GM12892 (cell line): ENCODE measurements at places on chromosomes 16 and 17.

DNA sequence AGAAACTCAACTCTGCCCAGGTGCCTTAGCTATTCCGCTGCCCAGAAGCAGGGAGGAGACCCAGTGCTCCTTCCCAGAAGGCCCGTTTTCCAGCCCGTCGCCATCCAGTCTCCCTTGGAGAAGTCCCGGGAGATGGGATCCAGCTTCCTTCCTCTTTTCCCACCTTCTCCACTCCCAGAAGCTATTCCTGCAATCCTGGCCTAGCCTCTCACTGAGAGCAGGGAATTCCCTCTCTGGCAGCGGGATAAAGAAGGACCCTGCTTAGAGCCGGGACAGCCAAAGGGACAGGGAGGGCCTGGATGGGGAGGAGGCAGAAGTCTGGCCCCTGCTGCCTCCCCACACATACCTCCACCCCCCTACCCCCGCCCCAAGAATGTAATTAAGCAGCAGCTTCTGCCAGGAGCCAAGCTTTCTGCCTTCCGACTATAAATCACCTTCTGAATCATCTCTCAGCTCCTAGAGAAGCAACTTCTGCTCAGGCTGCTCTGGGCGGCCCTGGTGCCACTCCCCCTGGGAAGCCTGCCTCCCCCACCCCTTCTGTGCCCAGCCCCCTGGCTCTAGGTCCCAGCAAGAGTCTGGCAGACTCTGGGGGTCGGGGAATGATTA, 6.4 kb downstream of the WNT3 start:
- DNase-seq = no peak

- DNase-seq = no peak
Measured at GRCh38 chr16:83973077-83973476, 5.0 kb downstream of the NECAB2 start.

- DNase-seq = no peak
Measured at GRCh38 chr16:67530013-67530939, 1.6 kb downstream of the RIPOR1 start.

DNA sequence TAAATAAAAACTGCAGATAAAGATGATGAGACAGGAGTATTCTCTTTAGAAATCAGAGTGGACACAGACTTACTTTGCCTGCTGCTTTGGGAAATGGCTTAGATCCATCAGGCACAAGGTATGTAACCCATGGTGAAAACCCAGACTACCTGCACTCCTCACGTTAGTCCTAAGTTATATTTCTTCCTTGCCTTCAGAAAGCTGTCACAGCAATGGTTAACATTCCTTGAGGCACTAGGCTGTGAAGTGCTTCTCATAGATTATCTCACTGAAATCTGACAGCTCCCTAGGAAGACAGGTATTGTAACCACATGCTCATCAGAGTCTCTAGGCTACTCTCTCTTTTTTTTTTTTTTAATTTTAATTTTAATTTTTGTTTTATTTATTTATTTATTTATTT, 20.9 kb downstream of the ZSWIM7 start:
- DNase-seq = no peak

- DNase-seq = no peak
Measured at GRCh38 chr17:19409066-19409465, 2.0 kb upstream of the RNF112 start.

GRCh38 chr17:79404136-79404911, 206.5 kb downstream of the RBFOX3 start:
- DNase-seq = no peak

- no peak for DNase-seq
Measured at GRCh38 chr17:64729201-64729600, 67.1 kb upstream of the SMURF2 start.

- DNase-seq = peak; percentile 38
Measured at GRCh38 chr17:10058921-10059683, 139.3 kb downstream of the GAS7 start.

DNA sequence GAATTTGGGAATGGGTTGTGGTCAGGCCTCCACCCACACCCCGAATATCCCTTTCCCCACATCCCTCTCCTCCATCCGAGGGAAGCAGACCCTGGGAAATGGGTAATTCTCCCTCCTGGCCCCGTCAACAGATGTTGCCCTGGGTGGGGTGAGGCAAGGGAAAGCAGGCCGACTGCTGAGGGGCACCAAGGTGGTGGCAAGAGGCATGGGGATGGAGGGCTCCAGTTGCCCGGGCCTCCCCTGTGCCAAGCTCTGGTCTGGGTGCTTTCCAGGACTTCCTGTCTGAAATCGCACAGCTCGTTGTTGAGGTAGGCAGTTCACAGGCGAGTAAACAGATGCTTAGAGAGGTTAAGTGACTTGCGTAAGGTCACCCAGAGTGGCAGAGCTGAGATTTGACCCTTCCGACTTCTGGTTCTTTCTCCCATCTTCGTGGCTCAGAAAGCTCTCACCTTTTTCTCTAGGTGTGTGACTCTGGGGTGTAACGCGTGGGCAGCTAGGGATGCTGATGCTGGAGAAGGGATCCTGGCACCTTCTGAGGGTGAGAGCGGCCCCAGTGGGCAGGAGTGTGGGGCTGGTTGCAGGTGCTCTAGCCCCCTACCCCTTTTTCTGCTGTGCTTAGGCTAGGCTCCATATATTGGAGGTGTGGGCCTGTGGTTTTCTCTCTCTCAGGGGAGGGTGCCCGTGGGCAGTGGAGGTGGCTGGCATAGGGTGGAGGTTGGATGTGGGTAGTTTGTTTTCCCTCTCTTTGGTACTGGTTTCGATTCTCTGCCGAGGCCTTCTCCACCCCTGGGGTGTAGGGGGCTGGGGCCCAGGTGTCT, 17.2 kb downstream of the RARA start:
- no peak for DNase-seq
